Brain (organoid and tissue), 16 donors: ENCODE measurements at places on chromosomes 12 and 14.

GRCh38 chr12:103105971-103106597 is 148.6 kb downstream of the ASCL1 start:
- DNase-seq: no peak

GRCh38 chr14:33282331-33283230 is 343.9 kb downstream of the NPAS3 start:
- DNase-seq: peak; percentile 73

- no peak for DNase-seq
Observed at GRCh38 chr14:101838476-101838875, 77.0 kb downstream of the PPP2R5C start.

DNA sequence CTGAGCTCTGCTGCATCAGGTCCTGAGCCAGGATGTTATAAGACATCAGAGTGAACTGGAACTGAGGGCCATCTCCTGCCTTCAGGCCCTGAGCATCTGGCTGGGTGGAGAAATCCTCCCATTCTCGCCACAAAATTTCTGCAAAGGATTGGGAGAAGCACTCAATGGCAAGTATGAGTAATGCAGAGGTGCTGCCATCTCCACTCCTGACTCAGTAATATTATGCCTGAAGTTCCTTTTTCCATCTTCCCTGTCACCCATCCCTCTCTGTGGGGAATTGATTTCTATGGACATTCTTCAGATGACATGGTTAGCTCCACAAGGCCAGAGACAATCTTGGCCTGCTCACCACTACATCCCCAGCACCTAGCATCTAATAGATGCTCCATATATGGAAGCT is 4.7 kb downstream of the ANGEL1 start:
- no peak for DNase-seq

DNA sequence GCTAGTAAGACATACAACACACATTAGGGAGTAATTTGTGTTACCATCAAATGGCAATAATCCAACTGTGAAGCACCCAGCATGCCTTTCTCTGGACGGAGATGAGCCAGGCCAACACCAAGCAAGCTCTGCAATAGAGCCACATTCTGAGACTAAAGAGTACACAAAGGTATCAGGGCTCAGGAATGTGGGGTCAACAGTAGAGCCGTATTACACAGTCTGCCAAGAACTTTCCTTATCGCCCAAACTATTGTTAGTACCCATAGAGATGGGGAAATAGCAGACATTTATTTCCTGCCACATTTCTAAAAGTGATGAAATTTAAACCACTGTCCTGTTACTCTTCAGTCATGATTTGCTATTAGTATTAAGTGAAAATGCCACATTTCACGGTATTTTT is 113.7 kb downstream of the BMP4 start:
- no peak for DNase-seq

- peak; percentile 14 for DNase-seq
Observed at GRCh38 chr12:67572492-67572891, 76.1 kb upstream of the DYRK2 start.

DNA sequence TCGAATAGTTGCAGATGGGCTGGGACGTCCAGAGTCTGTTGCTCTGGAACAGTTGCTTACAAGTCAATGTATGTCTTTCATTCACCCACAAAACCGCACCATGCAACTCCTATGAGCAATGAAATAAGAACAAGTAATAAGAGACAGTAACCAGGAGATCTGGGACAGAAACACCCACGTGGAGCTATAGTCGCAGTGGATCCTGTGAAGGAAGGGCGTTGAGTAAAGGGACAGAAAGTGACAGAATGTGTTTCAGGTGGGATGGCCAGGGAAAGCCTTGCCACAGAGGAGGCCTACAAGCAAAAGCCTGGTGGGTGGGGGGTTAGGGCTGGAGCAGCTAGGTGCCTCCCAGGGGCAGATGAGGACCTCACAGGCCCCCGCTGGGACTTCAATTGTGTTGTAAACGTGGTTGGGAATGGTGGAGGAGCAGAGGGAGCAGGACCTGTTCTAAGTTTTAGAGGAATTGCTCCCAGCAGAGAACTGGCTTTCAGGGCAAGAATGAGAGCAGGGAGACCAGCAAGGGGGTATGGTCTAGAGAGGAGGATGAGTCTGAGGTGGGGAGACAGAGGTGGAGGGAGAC is 86.7 kb upstream of the FZD10 start:
- DNase-seq: no peak

DNA sequence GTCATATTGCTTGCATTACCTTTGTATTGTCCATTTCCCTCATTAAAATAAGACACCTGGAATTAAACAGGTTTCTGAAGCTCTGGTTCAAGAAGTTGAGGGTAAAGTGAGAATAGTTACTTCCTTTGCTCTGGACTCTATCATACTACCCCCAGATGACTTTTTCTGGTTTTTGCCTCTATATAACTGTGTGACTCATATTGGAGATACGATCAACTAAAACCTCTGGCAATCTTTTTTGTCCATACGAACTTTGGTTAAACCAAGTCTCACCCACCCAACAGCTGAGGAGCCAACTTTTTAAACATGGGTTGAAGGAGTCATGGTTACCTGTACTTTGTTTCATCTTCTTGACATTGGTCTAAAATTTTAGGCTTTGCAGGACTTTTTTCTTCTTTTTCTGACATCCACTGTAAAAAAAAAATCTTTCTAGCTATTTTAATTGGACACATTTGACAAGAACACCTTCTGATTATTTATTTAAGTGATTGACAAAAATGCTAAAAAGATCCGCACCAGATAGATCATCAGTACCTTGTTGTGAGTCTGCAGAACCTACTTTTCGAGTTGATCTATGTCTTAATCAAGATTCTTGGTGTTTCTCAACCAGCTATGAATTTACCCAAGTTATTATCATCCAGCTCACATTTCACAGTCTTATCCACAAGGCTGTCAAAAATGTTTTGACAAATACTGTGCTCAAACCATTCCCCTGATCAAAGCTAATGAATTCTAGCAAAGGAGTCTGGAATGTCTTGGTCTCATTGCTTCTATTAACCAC is 166.0 kb downstream of the IPO8 start:
- DNase-seq: no peak

DNA sequence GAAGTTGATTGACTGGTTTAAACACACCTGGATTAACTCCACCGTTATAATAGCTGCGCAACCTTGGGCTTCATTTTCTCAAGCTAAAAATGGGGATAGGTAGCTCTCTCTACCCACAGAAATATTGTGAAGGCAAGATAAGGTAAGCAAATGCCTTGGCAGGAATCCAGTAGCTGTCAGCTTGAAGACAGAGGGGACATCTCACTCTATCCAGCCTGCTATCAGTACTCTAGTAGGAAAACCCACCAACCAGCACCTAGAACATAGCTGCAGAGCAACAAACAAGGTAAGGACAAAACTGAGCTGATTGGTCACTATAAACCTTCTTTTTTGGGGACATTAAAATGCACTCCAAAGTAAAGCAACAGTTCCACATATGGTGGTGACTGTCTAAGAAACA is 7.7 kb downstream of the CSRP2 start:
- no peak for DNase-seq
